ENCODE measurements at places on chromosomes 12 and 14.

- no peak for DNase-seq
Measured at GRCh38 chr14:89171168-89171567, 245.9 kb downstream of the FOXN3 start.

- DNase-seq: no peak
Measured at GRCh38 chr14:104974146-104974541, 4.0 kb downstream of the AHNAK2 start.

- DNase-seq: no peak
Measured at GRCh38 chr12:92206596-92206995, 61.0 kb upstream of the BTG1 start.

DNA sequence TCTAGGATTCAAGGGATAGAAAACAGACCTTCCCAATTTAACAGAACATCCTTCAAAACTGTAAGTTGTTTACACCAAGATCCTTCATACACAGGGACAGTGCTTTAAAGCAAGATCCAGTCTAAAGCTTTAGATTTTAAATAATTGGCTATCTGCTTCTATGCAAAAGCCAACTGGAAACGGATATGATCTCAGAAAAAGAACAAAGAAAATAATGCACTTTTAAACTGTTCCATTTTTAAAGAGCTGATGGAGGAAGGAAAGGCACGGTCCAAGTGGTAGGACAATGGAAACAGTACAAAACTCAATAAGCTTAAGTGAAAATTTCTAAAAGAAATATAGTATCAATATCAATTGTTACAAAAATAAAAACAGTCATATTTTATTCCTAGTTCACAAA is 27.7 kb downstream of the LRP6 start:
- no peak for DNase-seq

DNA sequence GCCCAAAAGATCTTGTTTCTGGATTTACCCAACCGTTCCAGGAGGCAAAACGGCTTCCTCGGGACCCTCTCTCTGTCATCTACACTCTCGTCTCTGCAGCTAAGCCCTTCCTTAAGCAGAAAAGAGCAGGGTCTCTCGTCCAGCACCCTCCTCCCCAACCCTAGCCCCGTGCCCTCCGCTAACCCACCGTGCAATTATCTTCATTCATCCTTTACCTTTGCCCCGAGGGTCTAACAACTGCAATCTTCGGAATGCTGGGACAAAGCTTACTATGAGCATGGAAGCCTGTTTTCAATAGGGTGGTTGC is 276 bp upstream of the BMAL2 start:
- no peak for DNase-seq

GRCh38 chr12:60257063-60257462 is 661.2 kb downstream of the SLC16A7 start:
- DNase-seq: no peak

GRCh38 chr14:100780646-100781355 is 45.1 kb upstream of the MEG3 start:
- DNase-seq: no peak

DNA sequence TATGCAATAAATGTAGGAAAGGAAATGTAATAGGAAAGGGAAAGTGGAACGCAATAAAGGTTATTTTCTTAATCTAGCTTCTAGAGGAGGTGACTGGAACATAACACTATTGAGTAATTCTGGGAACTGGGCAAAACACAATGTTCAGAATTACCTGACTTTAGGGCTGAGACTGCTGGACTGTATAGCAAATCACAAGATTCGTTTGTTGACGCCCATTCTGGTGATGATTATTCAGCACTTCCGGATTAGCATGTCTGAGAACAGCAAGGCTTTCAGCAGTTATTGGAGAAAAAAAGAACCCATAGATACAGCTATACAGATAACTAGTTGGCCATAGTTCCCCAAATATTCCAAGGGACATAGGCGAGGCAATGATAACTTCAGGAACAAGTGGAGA is 2.3 kb upstream of the KLRD1 start:
- DNase-seq: no peak

DNA sequence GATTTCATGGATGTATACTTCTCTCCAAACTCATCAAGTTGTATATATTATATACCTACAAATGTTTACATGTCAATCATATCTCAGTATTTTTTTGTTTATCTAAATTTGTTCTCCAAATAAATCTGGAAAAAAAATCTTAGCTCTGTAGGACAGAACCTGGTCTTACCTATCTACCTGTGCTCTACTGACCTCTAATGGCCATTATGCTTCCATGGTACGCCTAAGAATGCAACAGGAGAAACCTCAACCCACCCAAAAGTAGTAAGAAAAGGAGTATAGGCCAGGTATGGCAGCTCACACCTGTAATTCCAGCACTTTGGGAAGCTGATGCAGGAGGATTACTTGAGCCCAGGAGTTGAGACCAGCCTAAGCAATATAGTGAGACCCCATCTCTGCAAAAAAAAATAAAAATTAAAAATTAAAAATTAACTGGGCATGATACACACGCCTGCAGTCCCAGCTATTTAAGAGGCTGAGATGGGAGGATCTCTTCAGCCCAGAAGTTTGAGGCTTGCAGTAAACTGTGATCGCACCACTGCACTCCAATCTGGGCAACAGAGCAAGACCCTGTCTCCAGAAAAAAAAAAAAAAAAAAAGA is 8.7 kb downstream of the OR11H4 start:
- no peak for DNase-seq

- DNase-seq: no peak
Measured at GRCh38 chr12:89661706-89662330, 46.8 kb downstream of the ATP2B1 start.

DNA sequence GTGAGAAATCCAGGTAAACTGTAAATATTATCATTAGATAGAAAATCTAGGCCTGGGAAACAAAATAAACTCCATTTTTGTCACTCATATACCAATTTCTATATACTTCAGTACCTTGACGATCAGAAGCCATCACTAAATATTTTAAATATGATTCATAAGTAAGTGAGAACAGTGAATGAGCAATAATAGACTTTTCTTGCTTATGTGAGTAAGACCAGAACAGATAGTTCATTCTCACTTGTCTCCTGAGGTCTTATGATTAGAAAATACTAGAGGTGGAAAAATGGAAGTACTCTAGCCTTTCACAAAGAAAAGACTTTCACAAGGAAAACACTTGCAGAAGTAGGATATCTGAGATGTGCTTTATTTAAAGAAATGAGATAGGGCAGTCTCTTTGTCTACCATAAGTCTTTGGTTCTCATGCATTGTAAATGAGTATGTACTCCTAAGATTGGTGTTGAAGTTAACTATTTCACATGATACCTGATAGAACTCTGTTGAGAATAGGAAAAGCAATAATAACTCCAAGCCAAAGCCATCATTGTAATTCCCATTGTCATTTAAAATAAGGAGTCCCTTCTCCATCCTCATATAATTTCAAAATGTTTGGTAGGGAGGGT is 10.1 kb upstream of the SMCO3 start:
- no peak for DNase-seq

- DNase-seq: peak; percentile 34
Measured at GRCh38 chr14:34227834-34228649, 234.0 kb downstream of the SPTSSA start.

DNA sequence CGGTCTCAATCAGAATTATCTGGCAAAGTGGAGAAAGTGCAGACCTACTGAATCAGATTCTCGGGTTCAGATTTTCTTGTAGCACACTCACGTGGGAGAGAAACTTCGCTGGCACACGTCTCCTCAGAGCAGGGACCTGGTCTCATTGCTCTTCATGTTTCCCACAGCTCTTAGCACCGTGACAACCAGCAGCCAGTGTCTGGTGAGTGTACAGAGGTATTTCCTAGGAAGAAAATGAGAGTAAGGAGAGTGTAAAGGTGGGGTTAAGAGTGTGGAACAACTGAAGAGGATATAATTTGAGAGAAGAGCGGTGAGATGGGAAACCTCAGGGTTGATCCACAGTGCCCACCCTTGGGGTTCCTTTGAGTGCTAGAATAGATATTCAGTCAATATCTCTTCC is 89.2 kb downstream of the ARF6 start:
- DNase-seq: no peak

GRCh38 chr12:130582286-130582685 is 133.8 kb downstream of the RIMBP2 start:
- DNase-seq: no peak

GRCh38 chr14:63677891-63678379 is 36.3 kb upstream of the WDR89 start:
- no peak for DNase-seq

DNA sequence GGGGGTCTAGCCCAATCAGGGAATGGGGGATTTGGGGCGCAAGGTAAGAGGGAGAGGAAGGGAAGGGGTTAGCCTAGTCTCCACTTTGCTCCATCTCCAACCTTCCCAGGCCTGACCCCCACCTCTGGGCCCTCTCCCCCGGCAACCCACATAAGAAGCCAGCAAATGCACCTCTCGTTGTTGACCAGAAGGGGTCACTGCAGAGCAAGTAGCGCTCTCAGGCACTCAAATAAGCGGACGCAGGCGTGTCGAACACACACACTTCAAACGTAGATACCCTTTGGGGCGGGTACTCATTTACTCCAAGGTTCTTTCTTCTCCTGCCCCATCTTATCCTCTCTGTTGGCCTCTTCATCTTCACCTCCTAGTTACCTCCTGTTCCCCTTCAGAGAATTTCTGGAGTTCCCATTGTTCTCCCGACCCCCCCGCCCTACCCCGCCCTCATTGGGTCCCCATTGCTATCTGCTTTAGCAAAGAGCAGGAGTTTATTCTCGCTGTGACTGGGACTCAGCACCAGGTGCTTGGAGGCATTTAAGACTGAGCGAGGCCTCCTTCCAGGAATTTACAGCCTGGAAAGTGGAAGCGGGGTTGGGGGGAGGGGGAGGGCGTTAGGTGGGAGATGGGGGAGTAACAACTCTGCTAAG is 1.5 kb upstream of the SRRM4 start:
- DNase-seq: no peak

DNA sequence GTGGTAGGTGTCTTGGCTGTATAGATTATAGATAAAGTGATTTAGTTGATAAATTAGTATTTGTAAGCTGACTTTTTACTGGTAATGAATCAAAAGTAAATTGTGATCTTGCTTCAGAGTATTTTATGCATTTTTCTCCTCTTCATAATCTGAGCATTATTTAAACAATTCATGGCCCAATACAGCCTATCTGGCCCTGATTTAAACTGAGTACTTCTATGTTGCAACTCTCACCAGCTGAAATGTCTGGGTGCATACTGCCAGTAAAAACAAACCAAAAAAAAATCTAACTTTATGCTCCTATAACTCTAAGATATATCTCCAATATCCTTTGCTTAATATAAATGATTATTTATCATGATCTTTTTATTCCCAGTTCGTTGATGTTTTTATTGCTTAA is 86.6 kb downstream of the MIA2 start:
- DNase-seq: no peak

- no peak for DNase-seq
Measured at GRCh38 chr12:52280796-52281560, 6.5 kb downstream of the KRT86 start.

DNA sequence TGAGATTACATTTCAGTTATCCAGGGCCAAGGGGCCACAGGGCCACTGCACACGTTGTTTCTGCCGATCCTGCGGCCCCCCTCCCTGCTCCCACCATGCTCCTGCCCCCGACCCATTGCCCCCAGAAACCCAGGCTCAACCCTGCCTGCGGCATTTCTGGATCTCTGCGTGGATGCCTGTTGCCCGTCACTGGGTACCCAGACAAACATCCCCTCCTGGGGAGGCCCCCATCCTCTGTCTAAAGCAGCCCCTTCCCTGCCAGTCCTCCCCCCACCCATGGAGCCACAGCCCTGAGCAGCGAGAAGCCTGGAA is 326.4 kb upstream of the SFSWAP start:
- DNase-seq: no peak

GRCh38 chr12:24479131-24479530 is 469.8 kb downstream of the BCAT1 start:
- DNase-seq: no peak

- DNase-seq: no peak
Measured at GRCh38 chr14:101506926-101507835, 54.1 kb upstream of the DIO3 start.

- DNase-seq: no peak
Measured at GRCh38 chr14:33716921-33717320, 234.0 kb downstream of the EGLN3 start.

DNA sequence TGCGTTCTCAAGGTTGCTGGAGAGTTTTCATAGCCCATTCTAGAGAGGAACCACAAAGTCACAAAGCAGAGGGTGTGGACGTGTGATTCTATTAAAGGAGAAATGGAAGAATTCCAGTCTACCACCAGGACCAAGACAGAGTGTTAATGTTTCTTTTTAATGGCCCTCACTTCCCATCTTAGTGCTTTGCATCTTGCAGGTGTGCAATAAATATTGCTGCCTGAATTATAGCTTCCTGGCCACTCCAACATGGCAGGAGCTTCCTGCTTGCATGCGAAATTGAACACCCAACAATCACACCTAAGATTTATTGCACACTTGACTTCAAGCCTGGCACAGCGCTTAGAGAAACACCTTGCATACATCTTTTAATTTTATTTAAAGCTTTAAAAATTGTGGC is 22.4 kb upstream of the PPP1CC start:
- DNase-seq: no peak

DNA sequence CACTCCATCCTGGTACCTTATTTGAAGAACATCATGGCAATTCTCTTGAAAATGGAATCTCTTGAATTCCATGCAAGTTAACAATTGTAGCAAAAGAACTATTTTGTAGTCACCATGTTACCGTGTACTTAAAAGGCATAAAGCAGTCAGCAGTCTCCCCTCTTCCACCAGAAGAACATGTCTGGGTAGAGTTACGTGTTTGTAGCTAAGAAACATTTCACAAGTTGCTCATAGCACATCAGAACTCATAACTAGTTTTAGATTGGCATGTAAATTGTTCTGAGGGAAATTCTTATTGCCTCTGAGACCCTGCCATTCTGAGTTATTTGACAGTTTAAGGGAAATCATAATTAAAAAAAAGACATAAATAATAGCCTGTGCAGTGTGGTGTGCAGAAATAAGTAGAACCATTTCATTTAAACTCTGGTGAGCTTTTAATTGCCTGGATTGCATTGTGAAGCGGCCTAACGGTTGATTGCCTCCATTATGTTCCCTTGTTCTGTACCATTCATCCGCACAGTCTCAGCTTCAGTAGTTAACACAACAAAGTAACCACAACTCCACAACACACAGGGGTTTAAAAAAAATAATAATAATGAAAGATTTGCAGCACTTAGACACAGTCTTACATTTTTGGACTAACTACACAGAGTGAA is 2.6 kb downstream of the LMO3 start:
- DNase-seq: no peak

DNA sequence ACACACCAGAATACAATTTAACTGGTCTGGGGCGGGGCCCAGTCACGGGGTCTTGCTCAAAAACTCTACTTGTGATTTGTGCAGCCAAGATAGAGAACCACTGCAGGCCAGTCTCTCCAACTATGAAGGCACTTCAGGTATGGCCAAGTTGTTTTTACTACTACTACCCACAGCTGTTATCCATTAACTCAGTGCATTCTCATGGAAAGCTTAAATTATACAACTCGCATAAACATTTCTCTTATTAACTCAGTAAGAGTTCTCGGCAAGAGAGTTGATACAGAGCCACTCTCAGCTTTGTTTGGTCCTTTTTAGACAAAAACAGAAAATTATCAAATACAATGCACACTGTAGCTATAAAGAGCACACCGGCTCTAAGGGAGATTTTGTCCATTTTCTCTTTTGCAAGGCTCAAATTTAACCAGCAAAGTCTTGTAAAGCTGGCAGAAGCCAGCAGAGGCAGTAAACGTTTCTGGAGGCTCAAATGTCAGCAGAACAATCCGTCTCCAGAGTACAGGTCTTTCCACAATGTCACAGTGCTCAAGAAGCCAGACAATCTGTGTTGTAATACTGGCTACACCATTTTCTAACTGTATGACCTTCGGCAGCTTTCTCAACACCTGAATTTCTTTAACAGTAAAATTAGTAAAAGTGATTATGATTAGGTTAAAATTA is 85.9 kb downstream of the PTGER2 start:
- DNase-seq: no peak

- DNase-seq: no peak
Measured at GRCh38 chr12:15648558-15648957, 140.6 kb downstream of the EPS8 start.

Data from activated CD8-positive, alpha-beta memory T cell treated with anti-CD3 and anti-CD28 coated beads, Interleukin-2, amount 50 U/mL, for 4 hours (primary cell).